Mammary microvascular endothelial cell (primary cell): ENCODE measurements at places on chromosomes 3 and 15. TPM values are rescaled to one million over a fixed set of nuclear protein-coding genes. Genes with fewer than 3 reads are reported as not detected.

The TRH gene
- not detected in 2 replicates for total RNA-seq

The TUSC7 gene
- total RNA-seq = not detected in 2 replicates

The ST3GAL6 gene
- 25.0 and 28.8 TPM in 2 replicates for total RNA-seq

The GPR149 gene
- total RNA-seq = not detected in 2 replicates

The MAGI1 gene
- 10.2 and 11.1 TPM in 2 replicates for total RNA-seq

The TMOD2 gene
- total RNA-seq = 8.0 and 8.3 TPM in 2 replicates

The FHIT gene
- 0.27 TPM in 1 of 2 replicates, not detected in the other for total RNA-seq

The STARD5 gene
- 2.5 and 2.9 TPM in 2 replicates for total RNA-seq

The PLA2G4F gene
- total RNA-seq = not detected in 2 replicates

The MESP2 gene
- not detected in 2 replicates for total RNA-seq

The HHATL gene
- not detected in 2 replicates for total RNA-seq

The PLD1 gene
- total RNA-seq = 36.4 and 39.6 TPM in 2 replicates

The NOX5 gene
- total RNA-seq = not detected in 2 replicates
